ENCODE measurements at places on chromosomes 5 and 9. TPM values are rescaled to one million over a fixed set of nuclear protein-coding genes. Genes with fewer than 3 reads are reported as not detected.

CHSY3 gene
- 0.24 TPM for total RNA-seq

MAP1B gene
- total RNA-seq, result 195 TPM

SLC2A8 gene
- 35.2 TPM for total RNA-seq

ZDHHC21 gene
- 5.0 TPM for total RNA-seq

MARCHF3 gene
- 2.3 TPM for total RNA-seq

MTAP gene
- total RNA-seq, result 20.3 TPM

BARHL1 gene
- total RNA-seq, result not detected

DNA sequence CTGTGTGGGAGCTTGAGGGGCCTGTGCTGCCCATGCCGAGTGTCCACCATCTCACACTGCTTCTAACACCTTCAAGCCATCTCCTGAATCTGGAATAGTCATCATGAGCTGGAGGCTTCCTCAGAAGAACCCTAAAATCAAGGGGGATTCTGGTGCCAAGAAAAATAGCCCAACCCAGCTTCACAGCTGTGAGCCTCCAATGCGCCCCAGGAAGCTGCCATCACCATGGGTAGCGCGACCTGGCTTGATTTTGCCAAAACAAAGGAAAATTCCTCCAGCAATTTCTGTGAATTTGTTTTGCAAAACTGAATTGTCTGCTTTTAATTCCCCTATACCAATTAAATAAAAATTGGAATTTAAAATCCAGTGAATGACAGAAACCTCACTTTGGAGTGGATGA lies 6.2 kb upstream of the TIFAB start:
- H3K27ac ChIP-seq, result no peak overlapping the region
- H3K27me3 ChIP-seq, result peaks cover 18% of the 10 kb centered on the region
- no peak for DNase-seq
- H3K4me1 ChIP-seq, result no peaks in the 10 kb centered on the region
- no peaks in the 10 kb centered on the region for H3K36me3 ChIP-seq

DNA sequence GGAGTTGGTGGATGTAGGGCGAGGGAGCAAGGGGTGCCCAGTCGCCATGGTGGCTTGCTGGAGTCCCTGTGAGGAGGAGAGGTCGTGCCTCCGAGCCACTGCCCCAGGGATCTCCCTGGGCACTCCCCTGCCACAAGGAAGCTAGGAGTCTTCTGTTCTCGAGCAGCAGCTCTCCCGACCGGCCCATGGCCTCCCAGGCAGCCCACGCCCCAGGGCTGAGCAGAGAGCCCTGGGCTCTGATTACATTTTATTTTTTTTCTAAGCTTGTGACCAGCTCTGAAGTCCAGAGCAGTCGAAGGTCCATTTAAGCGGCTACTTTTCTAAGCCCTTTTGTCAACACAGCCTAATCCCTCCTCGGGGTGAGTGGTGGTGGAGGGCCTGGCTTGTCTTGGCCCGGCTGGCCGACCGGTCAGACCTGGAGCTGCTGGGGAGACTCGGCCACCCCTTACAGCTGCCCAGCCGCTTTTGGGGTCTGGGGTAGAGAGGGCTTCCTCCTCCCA lies 2.1 kb downstream of the RXRA start:
- no peaks in the 10 kb centered on the region for H3K27me3 ChIP-seq
- H3K27ac ChIP-seq, result no peak overlapping the region
- no peak for DNase-seq
- H3K4me1 ChIP-seq, result peaks cover 35% of the 10 kb centered on the region
- H3K36me3 ChIP-seq, result peaks cover 3% of the 10 kb centered on the region

DNA sequence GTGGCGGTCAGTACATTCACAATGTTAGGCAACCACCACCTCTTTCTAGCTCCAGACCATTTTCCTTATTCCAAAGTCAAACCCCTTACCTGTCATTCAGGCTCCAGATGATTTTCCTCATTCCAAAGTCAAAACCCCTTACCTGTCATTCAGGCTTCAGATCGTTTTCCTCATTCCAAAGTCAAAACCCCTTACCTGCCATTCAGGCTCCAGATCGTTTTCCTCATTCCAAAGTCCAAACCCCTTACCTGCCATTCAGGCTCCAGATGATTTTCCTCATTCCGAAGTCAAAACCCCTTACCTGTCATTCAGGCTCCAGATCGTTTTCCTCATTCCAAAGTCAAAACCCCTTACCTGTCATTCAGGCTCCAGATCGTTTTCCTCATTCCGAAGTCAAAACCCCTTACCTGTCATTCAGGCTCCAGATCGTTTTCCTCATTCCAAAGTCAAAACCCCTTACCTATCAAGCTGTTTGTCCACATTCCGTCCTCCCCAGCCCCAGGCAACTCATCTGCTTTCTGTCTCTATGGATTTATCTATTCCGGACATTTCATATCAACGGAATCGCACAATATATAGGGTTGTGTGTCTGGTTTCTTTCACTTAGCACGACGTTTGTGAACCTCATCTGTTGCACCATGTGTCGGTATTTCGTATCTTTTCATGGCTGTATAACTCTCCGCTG lies 5.2 kb downstream of the PLEKHG4B start:
- no peak overlapping the region for H3K27ac ChIP-seq
- no peaks in the 10 kb centered on the region for H3K4me1 ChIP-seq

DNA sequence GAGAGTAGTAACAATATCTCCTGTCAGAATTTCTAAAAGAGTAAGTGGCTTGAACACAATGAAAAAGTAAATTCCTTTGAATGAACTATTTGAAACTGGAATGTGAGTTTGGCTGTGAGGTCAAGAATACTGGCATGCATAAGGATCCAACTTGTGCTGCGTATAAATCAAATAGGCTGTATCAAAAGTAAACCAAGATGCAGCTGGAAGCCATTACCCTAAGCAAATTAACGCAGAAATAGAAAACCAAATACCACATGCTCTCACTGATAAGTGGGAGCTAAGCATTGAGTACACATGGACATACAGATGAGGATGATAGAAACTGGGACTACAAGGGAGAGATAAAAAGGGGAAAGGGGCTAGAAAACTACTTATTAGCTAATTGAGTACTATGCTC lies 24.0 kb upstream of the SRFBP1 start:
- no peak overlapping the region for H3K27ac ChIP-seq
- no peaks in the 10 kb centered on the region for H3K4me1 ChIP-seq
- no peak overlapping the region for H3K4me3 ChIP-seq
- no peak for DNase-seq
- no peaks in the 10 kb centered on the region for H3K36me3 ChIP-seq
- peaks cover 3% of the 10 kb centered on the region for H3K27me3 ChIP-seq

DNA sequence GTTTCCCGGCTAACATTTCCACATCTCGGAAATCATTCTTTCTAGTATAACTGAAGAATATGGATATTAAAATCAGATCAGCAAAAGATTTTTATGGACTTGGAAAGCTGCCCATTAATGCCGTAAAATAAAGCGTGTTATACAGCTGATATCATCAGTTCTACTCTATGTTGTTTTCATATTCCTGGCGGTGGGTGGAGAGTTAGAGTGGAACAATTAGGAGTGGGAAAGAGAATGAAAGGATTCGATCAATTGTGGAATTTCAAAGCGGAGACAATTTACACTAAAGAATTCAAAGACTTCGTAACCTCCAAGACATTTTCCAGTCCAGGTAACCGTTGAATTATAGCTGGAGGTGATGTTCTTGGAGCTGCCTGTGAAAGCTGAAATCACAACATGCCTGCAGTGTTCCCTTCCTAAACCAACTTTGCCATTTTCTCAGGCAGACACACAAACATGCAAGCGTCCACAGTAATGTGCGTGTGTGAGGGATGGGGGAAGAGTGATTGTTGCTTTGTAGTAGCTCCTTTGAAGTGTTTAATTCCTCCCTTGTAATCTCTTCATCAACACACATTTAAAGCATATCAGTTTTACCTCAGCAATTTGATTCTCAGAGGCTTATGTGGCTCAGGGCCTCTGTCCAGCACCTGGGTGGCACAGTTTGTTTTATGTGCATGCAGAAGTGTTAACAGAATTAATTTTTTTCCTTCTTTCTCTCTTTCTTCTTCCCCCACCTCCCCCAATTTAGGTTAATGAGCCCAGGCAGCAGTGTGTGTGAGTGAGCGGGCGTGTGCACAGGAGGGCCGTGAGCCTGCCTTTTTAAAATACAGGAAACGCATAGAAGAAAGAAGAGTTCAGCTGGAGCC lies 544.1 kb downstream of the RAB3C start:
- peak overlapping the region; percentile 90 for H3K27ac ChIP-seq
- H3K27me3 ChIP-seq, result no peaks in the 10 kb centered on the region
- DNase-seq, result no peak
- H3K4me3 ChIP-seq, result peak overlapping the region; percentile 13
- H3K4me1 ChIP-seq, result peaks cover 40% of the 10 kb centered on the region

GRCh38 chr5:31758803-31759425 lies 120.0 kb downstream of the PDZD2 start:
- no peak for DNase-seq
- H3K27me3 ChIP-seq, result no peaks in the 10 kb centered on the region
- H3K4me3 ChIP-seq, result no peak overlapping the region
- H3K36me3 ChIP-seq, result no peaks in the 10 kb centered on the region

GRCh38 chr9:121222524-121223171 lies 21.0 kb upstream of the RAB14 start:
- no peaks in the 10 kb centered on the region for H3K27me3 ChIP-seq
- no peak overlapping the region for H3K4me3 ChIP-seq
- H3K4me1 ChIP-seq, result peaks cover 10% of the 10 kb centered on the region
- H3K27ac ChIP-seq, result no peak overlapping the region
- no peaks in the 10 kb centered on the region for H3K36me3 ChIP-seq
- DNase-seq, result peak; percentile 28

GRCh38 chr9:87840134-87840533 lies 42.5 kb upstream of the SPATA31E1 start:
- no peak overlapping the region for H3K27ac ChIP-seq
- no peaks in the 10 kb centered on the region for H3K36me3 ChIP-seq
- H3K4me3 ChIP-seq, result no peak overlapping the region

GRCh38 chr5:71924980-71925379 lies 182.3 kb upstream of the MAP1B start:
- H3K4me1 ChIP-seq, result peaks cover 39% of the 10 kb centered on the region
- no peak for DNase-seq
- H3K36me3 ChIP-seq, result no peaks in the 10 kb centered on the region
- no peaks in the 10 kb centered on the region for H3K27me3 ChIP-seq
- no peak overlapping the region for H3K4me3 ChIP-seq

- DNase-seq, result no peak
- H3K4me3 ChIP-seq, result no peak overlapping the region
- no peaks in the 10 kb centered on the region for H3K4me1 ChIP-seq
- no peak overlapping the region for H3K27ac ChIP-seq
- H3K36me3 ChIP-seq, result no peaks in the 10 kb centered on the region
These were observed 63.9 kb upstream of the CCDC180 start for GRCh38 chr9:97243606-97244005.

- no peaks in the 10 kb centered on the region for H3K36me3 ChIP-seq
- peaks cover 9% of the 10 kb centered on the region for H3K27me3 ChIP-seq
- DNase-seq, result no peak
- no peaks in the 10 kb centered on the region for H3K4me1 ChIP-seq
- no peak overlapping the region for H3K27ac ChIP-seq
These were observed 87.4 kb downstream of the NRG2 start for GRCh38 chr5:139955616-139956273.

- no peak overlapping the region for H3K4me3 ChIP-seq
- H3K27ac ChIP-seq, result no peak overlapping the region
- H3K27me3 ChIP-seq, result no peaks in the 10 kb centered on the region
These were observed 10.5 kb downstream of the ELOVL7 start for GRCh38 chr5:60833520-60833919.

DNA sequence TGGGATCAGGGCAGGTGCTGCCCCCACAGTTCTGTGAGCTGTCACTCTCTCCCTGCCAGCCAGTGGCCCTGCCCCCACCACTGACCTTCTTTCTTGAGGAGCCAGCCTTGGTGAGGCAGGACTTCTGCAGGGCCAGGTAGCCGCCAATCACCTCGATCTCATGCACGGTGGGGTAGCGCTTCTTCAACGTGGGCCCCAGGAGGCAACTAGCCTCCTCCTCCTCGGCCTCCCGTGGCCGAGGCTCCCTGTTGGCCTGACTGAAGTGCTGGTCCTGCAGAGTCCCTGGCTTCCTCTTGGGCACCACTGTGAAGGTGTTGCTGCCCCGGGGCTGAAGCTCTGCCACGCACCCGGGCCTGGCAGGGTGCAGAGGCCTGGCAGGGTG lies 1.6 kb downstream of the TPRN start:
- H3K36me3 ChIP-seq, result peaks cover under 1% of the 10 kb centered on the region
- peaks cover 8% of the 10 kb centered on the region for H3K4me1 ChIP-seq
- H3K4me3 ChIP-seq, result no peak overlapping the region
- no peak overlapping the region for H3K27ac ChIP-seq

GRCh38 chr9:101705135-101705661 lies 33.2 kb downstream of the GRIN3A start:
- no peak overlapping the region for H3K27ac ChIP-seq
- no peaks in the 10 kb centered on the region for H3K4me1 ChIP-seq
- H3K27me3 ChIP-seq, result peaks cover 11% of the 10 kb centered on the region
- DNase-seq, result no peak

- H3K27me3 ChIP-seq, result no peaks in the 10 kb centered on the region
- H3K4me3 ChIP-seq, result no peak overlapping the region
- peak overlapping the region; percentile 74 for H3K27ac ChIP-seq
- H3K36me3 ChIP-seq, result no peaks in the 10 kb centered on the region
- DNase-seq, result peak; percentile 96
- peaks cover 39% of the 10 kb centered on the region for H3K4me1 ChIP-seq
These were observed 6.3 kb downstream of the PDE6A start for GRCh38 chr5:149938279-149938678.

GRCh38 chr5:40716000-40716399 lies 36.3 kb downstream of the PTGER4 start:
- no peak for DNase-seq
- H3K27me3 ChIP-seq, result no peaks in the 10 kb centered on the region
- H3K4me1 ChIP-seq, result no peaks in the 10 kb centered on the region
- H3K4me3 ChIP-seq, result no peak overlapping the region
- H3K27ac ChIP-seq, result no peak overlapping the region

- H3K4me3 ChIP-seq, result no peak overlapping the region
- no peak overlapping the region for H3K27ac ChIP-seq
- H3K36me3 ChIP-seq, result no peaks in the 10 kb centered on the region
- no peak for DNase-seq
These were observed 211.2 kb downstream of the SAXO1 start for GRCh38 chr9:18821788-18822187.

GRCh38 chr9:87236546-87236945 lies 261.1 kb upstream of the DAPK1 start:
- no peak overlapping the region for H3K4me3 ChIP-seq
- no peaks in the 10 kb centered on the region for H3K36me3 ChIP-seq
- no peak for DNase-seq
